ENCODE measurements at places on chromosomes 13 and 19. TPM values are rescaled to one million over a fixed set of nuclear protein-coding genes. Genes with fewer than 3 reads are reported as not detected.

DNA sequence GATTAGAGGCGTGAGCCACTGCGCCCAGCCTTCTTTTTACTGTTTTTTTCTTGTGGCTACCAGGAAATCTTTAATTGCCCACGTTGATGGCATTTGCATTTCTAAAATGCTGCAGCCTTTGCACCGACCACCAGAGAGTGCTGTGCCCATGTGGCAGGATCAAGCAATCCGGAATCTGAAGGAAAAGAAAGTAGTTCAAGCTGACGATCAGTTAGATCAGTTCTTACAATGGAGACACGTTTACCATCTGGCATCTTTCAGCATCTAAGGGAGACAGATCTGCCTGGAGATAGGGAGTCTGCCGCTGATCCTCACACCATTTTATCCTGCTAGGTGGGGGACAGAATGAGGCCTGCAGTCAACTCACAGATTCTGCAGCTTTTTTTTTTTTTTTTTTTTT, 19.9 kb downstream of the TINCR start:
- DNase-seq = no peak

DNA sequence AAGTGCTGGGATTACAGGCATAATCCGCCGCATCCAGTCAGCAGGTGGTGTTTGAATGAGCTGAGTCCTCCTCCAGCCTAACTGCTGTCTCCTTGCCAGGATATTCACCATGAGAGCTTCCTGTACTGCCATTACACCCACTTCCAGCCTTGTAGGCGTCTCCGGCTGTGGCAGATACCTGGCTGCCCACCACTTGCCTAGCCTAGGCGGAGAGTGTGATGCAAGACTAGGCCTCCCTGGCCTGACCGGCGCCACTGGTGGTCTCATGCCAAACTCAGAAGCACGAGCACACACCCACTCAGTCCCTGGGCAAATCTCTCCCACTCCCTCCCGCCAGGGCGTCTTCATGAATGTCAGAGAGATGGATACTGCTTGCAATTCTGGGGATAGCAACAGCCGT, 16.6 kb downstream of the IL12RB1 start:
- no peak for DNase-seq

DNA sequence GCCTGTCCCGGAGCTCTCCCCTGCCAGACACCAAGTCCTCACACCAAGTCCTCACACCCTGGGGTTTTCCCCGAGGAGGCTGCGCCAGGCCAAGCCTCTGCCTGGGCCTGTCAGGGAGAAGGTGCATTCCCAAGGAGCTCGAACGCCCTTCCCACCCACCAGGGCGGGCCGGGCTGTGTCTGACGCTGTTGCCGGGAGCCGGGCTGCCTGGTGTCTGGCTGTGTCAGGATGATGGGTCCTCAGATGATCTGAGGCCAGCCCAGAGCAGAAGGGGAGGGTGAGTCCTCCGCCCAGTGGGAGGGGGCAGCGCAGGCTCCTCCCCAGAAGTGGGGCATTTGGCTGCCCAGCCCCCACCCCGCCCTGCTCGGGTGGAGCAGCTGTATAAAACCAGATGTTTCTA, 2.3 kb upstream of the HAS1 start:
- DNase-seq = no peak

DNA sequence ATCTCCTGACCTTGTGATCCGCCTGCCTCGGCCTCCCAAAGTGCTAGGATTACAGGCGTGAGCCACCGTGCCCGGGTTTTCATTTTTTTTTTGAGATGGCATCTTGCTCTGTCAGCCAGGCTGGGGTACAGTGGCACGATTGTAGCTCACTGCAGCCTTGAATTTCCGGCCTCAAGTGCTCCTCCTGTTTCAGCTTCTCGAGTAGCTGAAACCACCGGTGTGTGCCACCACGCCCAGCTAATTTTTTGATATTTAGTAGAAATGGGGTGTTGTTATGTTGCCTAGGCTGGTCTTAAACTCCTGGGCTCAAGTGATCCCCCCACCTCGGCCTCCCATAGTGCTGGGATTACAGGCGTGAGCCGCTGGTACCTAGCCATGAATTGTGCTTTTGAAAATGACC, 5.9 kb downstream of the ADAT3 start:
- no peak for DNase-seq

DNA sequence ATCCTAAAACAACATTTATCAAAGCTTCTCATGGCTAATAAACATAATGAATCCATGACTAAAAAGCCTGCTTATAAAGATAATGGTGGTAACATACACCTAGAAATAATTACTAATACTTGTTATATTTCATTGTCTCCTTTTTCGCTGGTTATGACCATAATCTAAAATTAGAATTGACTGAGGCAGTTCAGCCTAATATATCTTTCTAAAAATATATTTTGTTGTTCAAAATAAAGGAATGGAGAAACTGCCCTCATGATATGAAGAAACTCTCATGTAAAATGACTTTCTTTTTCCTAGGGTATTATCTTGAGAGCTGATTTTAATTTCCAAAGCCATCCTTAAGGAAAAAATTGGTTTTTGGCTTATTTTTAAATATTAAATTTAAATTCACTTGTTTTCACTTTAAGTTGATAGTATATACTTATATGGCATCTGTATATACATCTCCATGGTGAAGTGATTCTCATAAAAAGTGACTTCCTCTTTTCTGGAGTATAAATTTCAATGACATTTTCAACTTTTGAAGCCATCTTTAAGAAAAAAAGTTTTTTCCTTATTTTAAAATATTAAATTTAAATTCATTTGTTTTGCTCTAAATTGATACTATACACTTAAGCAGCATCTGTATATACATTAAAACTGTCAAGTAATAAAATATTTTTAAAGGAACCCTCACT, 204.6 kb downstream of the VWA8 start:
- DNase-seq = no peak

- no peak for DNase-seq
Observed at GRCh38 chr13:57740719-57741118, 109.2 kb downstream of the PCDH17 start.

GRCh38 chr13:31528176-31528575, 211.2 kb upstream of the RXFP2 start:
- no peak for DNase-seq

DNA sequence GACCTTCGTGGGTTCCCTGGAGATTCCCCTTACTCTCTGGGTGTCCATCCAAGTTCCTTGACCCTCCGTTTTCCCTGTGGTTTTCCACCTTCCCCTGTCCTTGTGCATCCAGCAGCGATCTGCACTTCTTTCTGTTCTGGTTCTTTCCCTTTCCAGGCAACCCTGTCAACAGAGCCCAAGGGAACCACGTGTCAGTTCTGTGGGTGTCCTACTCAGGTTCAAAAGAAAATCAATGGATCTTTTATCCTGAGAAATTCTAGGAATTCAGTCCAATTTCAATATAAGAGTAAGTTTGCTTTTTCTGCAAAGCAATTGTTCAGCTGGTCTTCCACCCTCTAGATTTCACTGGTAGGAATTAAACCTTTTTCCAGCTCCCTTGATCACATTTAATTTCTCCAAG, 1394.8 kb upstream of the SLC10A2 start:
- DNase-seq = no peak

GRCh38 chr19:34997071-34997617, 3.0 kb upstream of the GRAMD1A start:
- peak; percentile 76 for DNase-seq

DNA sequence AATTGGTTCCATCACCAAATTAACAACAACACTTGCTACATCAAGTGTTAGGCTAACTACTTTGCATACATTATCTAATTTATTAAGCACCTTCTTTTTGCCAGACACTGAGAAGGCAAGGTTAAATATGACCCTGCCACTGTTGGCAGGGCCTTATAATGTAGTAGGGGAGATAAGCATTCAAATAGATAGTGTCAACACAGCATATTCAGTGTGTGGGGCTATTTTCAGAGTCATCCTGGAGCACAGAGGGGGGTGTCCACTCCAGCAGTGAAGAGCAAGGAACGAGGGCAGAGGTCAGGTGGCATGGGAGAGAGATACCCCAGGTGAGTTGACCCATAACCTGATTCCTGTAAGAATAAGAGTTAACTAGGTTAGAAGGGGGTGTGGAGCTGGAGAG, 121.6 kb downstream of the COG6 start:
- DNase-seq = no peak

- no peak for DNase-seq
Observed at GRCh38 chr13:97285221-97285955, 63.3 kb downstream of the MBNL2 start.

DNA sequence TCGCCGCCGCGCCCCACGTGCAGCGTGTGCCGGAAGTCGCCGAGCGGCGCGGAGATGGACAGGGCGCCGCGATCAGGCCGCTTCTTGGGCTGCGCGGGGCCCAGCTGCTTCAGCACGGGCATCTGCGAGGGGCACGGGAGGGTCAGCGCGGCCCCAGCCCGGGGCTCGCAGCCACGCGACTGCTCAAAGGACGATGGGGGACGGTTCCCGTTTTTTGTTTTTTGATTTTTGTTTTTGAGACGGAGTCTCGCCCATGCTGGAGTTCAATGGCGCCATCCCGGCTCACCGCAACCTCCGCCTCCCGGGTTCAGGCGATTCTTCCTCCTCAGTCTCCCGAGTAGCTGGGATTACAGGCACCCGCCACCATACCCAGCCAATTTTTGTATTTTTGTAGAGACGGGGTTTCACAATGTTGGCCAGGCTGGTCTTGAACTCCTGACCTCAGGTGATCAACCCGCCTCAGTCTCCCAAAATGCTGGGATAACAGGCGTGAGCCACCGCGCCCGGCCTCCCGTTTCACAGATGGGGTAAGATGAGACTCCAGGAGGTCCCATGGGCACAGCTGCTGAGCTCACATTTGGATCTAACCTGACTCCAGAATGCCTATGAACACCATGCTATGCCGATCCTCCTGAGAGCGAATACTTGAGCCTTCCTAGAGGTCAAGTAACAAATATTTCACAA, 2.0 kb upstream of the LENG9 start:
- no peak for DNase-seq

GRCh38 chr19:54081032-54081431, at the start of gene TARM1:
TARM1 (minus strand) TSS chr19:54081365; CDS start chr19:54081340, 25 bp downstream.
- DNase-seq = no peak

DNA sequence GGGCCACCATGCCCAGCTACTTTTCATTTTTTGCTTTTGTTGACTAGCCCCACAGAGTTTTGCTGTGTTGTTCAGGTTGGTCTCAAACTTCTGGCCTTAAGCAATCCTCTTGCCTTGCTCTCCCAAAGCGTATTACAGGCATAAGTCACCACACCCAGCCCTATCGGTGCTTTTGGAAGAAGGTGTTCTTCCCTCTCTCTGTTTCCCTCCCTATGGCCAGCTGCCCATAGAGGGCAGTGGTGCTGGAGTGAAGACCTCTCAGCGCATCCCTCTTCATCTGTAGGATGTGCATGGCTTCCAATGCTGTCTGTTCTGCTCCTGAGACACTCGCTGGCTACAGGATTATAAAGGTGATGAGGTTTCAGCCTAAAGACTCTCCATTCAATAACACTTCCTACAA, 1.3 kb upstream of the CD22 start:
- DNase-seq = no peak

DNA sequence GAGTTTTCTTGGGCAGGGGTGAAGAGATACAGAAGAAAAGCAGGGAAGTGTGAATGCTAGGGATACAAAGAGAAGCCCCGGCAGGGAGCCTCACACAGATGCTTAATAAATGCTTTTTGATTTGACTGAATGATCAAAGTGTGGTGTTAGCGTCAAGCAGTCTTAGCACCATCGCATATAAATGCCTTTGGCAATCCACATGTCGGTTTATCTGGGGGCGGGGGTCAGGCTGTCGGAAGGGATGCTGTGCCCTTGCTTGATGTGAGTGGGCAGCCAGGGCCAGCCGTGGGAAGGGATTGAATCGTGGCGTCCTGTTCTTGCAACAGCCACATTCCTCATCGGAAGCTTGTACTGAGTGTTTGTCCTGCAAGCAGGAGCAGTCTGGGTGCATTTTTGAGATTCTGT, 173.1 kb downstream of the LACC1 start:
- no peak for DNase-seq

- DNase-seq = no peak
Observed at GRCh38 chr13:59790626-59791025, 373.1 kb downstream of the DIAPH3 start.

DNA sequence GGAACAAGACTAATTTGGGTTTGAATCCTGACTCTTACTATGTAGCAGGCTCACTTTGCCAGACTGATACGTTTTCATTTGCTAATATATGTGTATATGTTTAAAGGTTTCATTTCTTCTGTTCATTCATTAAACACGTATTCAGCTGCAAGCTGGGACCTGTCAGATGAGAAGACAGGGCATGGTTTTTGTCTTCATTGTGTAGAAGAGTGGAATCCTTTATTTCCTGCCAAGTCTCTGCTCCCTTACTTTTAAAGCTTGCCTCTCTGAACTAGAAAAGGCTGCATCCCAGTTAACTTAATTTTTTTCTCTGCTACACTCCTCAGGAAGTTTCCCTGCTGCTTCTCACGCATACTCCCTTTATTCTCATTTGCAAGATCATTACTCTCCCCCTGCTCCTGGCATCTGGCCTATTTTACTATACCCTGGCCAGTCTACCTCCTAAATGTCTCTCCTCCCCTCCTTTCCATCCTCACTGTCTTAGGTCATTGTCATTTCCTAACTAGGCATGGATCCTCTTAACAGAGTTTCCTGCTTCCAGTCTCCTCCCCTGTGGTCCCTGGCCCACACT, 141.0 kb upstream of the TMTC4 start:
- no peak for DNase-seq

- no peak for DNase-seq
Observed at GRCh38 chr13:112767506-112768471, 78.0 kb downstream of the ATP11A start.

DNA sequence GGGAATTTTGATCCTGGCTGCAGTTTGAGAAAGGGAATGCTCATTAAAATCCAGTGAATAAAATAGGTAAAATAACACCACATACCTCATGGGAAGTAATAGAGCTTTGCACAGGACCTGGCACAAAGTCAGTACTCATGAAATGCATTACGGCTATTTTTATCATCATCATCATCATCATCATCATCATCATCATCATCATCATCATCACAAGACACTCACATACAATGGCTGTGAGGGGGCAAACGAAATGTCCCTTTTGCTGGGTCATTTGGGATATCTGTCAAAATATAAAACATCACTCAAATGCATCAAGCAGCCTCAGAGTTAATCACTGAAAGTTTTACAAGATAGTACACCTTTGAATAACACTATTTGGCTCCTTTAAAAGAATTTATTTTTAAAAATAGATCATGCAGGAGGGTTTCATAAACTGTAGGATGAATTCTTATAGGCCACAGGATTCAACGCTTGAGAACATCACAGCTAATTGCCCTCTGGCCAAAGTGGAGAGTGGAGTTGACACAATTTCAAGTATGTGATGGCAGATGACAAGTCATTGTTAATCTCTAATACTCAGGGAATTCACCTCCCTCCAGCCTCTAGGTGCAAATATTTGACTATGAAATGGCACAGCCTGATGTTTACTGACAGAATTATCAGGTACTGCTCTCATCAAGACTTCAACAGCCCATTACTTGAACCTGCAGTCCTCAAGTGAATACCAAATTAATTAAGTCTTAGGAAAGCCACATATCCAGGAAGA, 14.2 kb upstream of the ZNF599 start:
- DNase-seq = no peak

GRCh38 chr13:112236539-112237197, 139.5 kb upstream of the SPACA7 start:
- DNase-seq = no peak

The RAB20 gene
- 13.6 TPM for total RNA-seq

The MAB21L1 gene
- total RNA-seq = not detected

The RXFP2 gene
- total RNA-seq = not detected

The SYT3 gene
- total RNA-seq = 0.13 TPM

The ACER1 gene
- 1.7 TPM for total RNA-seq

The FGF22 gene
- 0.51 TPM for total RNA-seq

The IZUMO2 gene
- not detected for total RNA-seq
